ENCODE measurements at places on chromosomes 2 and 18.

DNA sequence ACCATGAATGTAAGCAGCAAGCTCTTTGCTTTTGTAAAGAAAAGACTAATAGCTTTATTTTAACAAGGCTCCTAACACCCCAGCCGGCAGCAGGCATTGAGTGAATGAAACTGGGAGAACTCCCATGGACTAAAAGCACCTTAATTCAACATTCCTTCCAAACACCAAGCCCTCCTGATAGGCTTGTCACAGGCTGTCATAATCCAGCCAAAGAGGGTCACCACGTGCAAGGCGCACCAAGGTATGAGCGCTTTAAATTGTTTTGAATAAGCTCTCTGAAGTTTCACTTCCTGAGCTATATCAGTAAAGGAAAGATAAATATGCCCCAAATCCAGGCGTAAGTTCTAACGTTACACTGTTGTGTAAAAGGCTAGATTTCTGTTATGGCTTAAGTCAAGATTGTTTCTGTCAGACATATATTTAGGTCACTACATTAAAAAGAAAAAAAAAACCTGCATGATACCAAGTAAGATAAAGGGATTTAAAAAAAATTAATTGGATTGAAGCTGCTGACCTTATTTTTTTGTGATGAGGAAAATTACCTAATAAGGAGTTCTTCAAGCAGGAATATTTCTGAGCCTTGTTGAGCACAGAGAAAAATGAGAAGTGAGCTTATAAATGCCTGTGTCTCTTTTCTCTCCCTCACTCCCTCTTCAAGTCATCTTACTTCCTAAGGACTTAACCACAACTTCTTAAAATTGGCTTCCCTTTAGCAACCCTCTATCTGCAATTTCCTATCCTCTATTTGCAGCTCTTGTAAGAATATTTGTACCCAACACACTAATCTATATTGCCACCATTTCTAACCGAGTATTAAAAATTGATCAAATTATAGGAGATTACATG lies 136.1 kb upstream of the NRP2 start:
- no peak for DNase-seq

DNA sequence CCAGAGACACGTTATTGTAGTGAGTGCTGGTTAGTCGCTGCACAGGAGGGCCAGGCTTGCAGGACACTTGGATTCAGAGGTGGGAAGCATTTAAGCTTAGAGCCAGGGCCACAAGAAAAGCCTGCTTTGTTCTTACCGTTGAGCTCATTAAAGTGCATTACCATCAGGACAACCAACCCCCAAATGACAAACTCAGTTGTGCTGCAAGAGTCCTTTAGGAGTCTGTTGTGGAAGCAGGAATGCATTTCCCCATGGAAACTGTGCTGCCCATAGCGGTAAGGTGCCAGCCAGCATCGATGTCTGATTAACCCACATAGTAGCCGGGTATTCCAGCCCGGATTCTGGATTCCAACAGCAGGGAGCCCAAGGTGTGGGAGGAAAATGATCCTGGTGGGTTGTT lies 23.4 kb upstream of the REEP1 start:
- no peak for DNase-seq

- no peak for DNase-seq
These were observed 251.3 kb downstream of the PLCL1 start for GRCh38 chr2:198055716-198056115.

GRCh38 chr2:44949329-44950151 lies 8.0 kb downstream of the SIX3 start:
- DNase-seq: no peak

DNA sequence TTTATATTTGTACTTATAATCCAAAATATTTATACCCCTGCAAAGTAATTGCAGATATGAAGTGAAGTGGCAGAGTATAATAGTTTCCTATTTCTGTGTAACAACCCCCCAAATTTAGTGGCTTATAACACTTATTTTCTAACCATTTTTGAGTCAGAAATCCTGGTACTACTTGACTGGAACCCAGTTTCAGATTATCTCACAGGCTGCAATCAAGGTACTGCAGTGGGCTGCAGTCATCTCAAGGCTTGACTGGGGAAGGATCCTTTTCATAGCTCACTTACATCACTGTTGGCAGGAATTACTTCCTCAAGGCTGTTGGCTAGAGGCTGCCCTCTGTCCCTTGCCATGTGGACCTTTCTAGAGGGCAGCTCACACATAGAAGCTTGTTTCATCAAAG lies 558.2 kb upstream of the PKDCC start:
- no peak for DNase-seq

DNA sequence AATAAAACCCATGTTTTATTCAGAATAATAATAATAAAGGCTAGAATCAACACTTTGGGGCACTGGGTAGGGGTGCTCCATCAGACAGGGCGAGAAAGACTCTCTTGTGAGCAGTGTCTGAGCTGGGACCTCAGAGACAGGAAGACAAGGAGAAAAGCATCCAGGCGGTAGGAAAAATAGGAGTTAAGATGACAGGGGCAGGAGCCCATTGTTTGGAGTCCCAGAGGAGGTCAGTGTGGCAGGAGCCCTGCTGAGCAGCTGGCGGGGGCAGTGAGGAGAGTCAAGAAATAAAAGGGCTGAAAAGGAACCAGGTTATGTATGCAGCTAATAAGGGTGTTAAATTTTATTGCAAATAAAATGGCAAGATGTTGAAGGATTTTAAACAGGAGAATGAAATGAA lies 457.4 kb downstream of the FBXO15 start:
- no peak for DNase-seq

DNA sequence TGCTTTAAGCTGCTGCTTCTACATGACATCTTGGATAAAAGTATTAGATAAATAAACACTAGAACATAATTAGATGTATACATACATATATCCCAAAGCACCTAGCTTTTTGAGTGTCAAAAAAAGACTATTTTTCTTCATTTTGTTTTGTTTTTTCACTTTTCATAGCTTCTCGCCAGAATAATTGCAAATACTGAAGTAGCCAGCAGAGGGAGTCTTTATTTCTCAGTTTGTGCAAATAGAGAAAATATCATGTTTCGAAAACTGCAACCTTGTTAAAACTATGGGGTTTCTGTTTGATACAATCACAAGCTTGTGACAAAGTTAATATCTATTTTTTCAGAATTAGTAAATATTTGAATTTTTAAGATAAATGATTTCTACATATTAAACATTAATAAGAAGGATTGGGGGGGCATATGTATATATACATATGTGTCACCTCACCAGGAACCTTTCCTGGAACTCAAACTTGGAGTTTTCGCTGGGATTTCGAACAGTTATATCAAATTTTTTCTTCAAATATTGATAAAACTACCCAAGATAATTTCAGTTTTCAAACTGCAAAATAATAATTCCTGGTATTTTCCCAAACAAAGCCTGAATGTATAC lies 61.0 kb downstream of the GRB14 start:
- no peak for DNase-seq

DNA sequence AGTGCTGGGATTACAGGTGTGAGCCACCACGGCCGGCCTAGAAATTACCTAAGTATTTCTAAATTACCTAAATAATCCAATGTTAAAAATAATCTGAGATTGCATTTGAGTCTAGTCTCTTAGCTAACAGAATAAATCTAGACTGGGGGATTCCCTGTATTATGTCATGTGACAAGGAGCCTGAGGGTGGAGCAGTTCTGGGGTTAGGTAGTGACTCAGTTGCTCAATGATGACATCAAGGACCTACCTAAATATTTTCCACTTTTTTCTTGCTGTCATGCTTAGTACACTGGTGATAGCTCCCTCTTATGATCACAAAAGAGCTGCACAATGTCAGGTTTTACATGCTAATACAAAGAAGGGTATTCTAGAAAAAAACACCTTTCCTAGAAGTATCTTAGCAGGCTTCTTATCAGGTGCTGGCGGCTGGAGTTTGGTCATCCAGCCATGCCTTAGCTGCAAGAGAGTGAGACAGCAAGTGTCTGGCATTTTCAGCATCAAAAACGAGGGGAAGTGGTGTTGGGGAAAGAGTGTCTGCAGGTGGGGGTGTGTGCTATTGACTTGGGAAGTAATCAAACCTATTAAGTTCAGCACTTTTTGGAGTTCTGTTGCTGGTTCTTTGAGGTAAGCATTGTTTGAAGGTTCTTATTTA lies 17.5 kb upstream of the CEP192 start:
- DNase-seq: no peak

GRCh38 chr18:72697706-72698105 lies 153.6 kb upstream of the CBLN2 start:
- no peak for DNase-seq

DNA sequence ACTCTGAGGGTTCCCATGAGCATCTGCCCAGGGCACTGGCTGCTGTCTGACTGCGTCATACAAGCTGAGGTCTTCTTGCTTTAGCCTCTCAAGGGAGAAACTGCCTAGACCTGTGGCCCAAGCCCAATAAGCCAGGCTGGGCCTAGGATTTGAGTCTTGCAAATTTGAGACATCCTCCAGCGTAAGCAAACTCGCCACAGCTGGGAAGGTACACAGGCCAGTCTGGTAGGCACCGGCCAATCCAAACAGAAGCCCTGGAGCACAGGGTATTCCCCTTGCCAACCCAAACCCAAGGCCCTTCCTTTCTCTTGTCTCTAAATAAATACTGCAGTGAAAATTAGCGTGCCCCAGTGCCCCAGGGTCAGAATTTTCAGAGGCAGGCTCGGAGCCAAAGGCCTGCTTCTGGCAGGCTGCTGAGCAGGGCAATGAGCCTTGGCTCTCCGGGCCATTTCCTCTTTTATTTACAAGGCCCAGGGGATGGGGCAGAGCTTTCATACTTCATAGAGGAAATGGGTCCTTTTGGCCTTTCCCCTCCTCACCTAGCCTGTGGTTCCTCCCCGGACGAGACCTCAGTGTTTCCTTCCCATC lies 33.3 kb downstream of the POLR1A start:
- DNase-seq: no peak

- no peak for DNase-seq
These were observed 43.4 kb downstream of the ZNF516 start for GRCh38 chr18:76451396-76452331.

DNA sequence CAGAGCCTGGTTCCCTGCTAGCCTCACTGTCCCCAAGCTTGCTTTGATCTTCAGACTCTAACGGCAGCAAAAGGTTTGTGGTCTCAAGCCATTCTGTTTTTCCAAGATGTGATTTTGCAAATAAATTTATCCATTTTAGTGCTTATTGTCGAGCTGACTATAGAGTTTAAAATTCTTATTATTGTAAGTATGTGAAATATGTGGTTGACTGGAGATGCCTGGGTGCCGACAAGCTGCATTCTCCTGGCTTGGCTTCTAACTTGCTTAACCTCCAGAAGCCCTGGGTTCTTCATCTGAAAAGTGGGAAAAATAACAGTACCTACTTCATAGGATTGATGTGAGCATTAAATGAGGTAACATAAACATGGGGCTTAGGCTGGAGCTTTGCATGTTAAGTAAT lies 9.9 kb upstream of the EDAR start:
- DNase-seq: no peak

DNA sequence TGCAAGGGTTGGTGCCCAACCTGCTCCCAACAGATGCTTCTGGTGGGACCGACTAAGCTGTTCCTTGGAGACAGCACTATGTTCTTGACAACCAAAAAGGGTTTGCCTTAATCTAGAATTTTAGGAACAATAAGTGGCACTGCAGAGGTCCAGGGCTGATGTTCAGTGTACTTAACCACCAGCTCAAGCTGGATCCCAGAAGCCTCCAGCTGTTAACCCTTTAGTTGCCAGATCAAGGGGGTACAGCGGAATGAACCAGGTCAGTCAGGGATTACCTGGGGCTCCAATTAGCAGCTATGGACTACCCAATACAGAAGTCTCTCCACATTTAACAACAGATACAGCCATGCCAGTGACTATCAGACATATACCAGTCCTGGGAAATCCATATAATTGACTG lies 3.5 kb downstream of the GPR75 start:
- DNase-seq: no peak

- no peak for DNase-seq
These were observed 2.9 kb upstream of the CASP8 start for GRCh38 chr2:201257381-201257955.

GRCh38 chr2:42085706-42086487 lies 38.1 kb downstream of the PKDCC start:
- no peak for DNase-seq

DNA sequence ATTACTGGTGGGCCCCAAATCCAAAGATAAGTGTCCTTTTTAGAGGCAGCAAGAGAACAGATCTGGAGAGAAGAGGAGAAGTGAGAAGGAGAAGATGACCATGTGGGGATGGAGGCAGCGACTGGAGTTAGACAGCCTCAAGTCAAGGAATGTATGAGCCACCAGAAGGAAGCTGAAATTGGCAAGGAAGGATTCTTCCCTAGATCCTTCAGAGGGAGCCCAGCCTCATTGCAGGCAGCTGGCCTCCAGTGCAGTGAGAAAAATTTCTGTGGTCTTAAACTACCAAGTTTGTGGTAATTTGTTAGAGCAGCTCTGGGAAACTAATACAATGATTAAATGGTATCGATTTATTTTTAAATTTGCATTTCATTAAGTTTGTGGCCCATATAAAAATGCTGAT lies 167.9 kb downstream of the NCKAP5 start:
- no peak for DNase-seq

DNA sequence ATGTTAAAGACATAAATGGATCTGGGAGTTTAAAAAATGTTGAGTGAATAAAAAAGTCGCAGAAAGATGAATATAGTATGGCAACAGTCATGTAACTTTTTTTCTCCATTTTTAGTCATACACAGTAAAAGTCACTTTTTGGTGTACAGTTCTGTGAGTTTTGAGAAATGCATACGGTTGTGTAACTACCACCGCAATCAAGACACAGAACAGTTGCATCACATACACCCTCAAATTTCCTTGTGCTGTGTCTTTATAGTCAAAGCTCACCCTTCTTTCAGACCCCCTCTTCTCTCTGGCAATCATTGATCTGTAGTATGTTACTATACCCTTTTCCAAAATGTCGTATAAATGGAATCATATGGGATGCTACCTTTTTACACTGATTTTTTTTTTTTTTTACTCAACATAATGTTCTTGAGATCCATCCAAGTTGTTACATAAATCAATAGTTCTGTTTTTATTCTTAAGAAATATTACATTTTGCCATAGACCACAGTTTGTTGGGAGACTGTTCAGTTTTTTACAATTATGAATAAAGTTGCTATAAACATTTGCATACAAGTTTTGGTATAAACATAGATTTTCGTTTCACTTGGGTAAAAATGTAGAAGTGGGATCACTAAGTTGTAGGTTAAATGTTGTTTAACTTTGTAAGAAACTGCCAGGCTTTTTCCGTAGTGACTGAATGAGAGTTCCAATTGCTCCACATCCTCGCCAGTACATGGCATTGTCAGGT lies 35.4 kb upstream of the AGFG1 start:
- DNase-seq: no peak

DNA sequence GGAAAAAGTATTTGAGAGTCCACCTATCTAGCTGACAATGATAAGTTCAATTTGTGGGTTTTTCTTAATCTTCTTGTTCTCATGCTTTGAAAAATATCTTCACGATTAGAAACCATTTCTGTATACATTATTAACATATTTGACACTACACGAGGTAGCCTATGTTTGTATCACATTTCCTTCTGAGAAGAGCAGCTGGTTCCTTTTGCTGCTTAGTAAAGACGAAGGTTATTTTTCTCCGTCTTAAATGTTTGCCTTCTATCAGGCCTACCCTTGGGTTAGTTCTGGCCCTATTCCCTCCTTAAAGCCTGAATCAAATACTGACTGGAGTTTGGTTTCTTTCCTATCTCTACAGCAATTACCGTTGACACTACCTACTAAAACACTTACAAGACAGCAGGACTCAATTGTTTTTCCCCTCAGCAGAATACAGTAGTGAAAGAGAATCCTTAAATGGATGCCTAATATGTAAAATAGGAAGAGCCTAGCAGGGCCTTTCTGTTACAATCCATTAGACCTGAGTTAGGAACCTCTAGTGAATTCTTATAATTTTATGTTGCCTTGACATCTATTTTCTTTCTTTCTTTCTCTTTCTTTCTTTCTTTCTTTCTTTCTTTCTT lies 790.4 kb downstream of the EPHA4 start:
- DNase-seq: no peak

- DNase-seq: peak; percentile 69
These were observed 13.2 kb upstream of the SEH1L start for GRCh38 chr18:12934454-12935071.

Measured in activated T-cell treated with anti-CD3 and anti-CD28 coated beads for 1 hour (primary cell).